Stomach (tissue), 19 donors: ENCODE measurements at places on chromosomes 11 and 22. TPM values are rescaled to one million over a fixed set of nuclear protein-coding genes. Genes with fewer than 3 reads are reported as not detected.
A peak's percentile ranks its signal among the peaks of the same experiment; 100 is the strongest.

GRCh38 chr11:3000032-3000961 is 8.2 kb upstream of the NAP1L4 start:
- DNase-seq = peak; percentile 95

Gene OMP
- total RNA-seq = 40.3 TPM

Gene ARVCF
- total RNA-seq = 39.7 TPM

DNA sequence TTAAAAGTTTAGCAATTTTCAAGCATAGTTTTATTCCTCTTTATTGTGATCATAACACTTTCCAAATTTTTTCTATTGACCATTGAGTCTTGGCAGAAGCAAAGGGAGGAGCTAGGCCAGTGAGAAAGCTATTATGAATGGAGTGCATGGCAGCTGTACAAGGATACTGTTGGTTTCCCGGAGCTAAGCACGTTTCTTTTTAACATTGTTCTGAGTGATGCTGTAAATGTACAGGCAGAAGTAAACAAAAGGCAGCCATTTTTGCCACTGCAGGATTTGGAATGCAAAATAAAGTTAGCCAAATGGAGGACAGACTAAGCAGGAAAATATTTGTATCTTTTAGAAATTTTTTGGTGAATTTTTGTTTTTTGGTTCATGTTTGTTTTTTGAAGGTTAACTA is 16.2 kb downstream of the CBL start:
- DNase-seq = peak; percentile 82

DNA sequence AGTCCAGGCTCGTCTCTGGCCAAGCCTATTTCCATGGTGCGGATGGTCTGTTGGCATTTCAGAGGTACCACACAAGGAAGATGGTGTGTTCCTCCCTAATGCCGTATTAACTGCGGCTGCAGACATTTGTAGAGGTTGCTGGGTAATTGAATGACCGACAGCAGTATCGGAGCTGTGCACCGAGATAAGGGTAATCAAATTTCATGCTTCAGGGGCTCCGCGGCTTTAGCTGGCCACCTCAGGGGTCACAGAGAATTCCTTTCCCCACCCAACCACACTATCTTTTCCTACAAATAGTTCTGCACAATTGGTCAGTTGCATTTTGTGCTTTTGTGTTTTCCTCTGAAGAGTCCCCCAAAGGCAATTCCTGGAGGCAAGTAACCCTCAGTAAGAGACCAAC is 297.4 kb downstream of the OPCML start:
- DNase-seq = no peak

Gene PANX2
- total RNA-seq = 1.8 TPM

GRCh38 chr11:133809569-133810491 is 35.5 kb downstream of the SPATA19 start:
- no peak for DNase-seq

Gene OR8I2
- not detected for total RNA-seq

GRCh38 chr11:36487619-36488018 is 22.5 kb downstream of the TRAF6 start:
- DNase-seq = no peak

GRCh38 chr11:102196351-102196750 is 86.1 kb downstream of the YAP1 start:
- no peak for DNase-seq

DNA sequence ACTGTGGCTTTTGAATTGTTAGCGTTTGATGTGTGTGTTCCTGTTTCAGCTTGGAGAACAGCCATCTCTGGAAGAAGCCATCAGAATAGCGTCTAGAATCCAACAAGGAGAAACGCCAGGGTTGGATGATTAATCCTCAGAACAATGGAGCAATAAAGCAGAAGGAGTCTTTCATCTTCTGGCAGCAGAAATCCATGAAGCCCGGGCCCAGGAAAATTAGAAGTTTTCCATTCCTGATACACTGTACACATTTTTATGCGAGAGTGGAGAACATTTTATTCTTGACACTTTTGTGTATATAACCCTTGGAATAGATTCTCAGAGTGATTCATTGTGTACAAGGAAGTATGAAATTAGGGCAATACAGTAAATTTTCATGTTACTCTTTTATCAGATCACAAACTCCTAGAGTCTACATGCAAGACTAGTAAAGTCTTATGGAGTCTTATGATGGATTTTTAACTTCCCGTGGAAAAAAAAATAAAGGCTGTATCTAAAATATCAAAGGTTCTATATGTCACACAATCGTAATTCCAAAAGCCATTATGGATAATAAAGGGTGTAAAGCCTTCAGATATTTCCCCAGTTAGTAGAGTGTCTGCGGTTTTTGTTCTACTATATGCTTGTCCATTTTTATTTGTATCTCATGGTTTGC is 45.9 kb upstream of the WEE1 start:
- peak; percentile 86 for DNase-seq

Gene TCN1
- total RNA-seq = 0.58 TPM

Gene DTX4
- total RNA-seq = 16.8 TPM

GRCh38 chr11:28296426-28296825 is 188.2 kb downstream of the METTL15 start:
- no peak for DNase-seq

- no peak for DNase-seq
Observed at GRCh38 chr11:128711136-128711535, 17.3 kb downstream of the FLI1 start.
